NCI-H2171 (cell line): ENCODE measurements at places on chromosomes 1 and 21.

DNA sequence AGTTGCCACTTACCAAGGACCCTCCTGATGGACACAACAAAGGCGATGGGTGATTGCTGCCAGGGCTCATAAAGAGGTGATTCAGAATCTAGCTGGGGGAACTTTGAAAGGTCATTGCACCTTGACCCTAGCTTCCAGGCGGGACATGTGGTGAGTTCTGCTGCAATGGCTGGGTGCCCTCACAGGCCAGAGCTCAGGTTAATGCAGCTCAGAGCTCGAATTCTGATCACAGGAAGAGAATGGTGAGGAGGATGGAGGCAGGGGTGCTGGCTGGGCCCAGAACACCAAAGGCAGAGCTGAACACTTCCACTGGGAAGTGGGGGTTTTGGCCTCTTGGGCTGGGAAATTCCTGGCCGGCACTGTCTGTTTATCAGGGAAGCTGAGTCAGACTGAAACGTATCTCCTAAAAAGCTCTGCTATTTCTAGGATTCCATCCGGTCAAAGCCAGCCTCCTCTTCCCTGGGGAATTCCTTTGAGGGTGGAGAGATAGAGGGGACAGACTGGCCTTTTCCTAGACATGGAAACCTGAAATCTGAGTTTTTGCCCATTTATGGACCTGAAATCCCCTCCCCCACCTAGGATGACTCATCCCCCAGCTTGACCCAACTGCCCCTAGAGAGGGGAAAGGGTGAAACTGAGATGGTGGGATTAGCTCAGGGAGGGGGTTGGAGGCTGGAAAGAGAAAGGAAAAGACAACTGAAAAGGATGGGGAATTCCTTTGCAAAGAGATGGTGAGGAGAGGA is 27.2 kb downstream of the NUAK2 start:
- DNase-seq: no peak

- DNase-seq: peak; percentile 8
Observed at GRCh38 chr1:63073309-63074306, 248.8 kb upstream of the FOXD3 start.

DNA sequence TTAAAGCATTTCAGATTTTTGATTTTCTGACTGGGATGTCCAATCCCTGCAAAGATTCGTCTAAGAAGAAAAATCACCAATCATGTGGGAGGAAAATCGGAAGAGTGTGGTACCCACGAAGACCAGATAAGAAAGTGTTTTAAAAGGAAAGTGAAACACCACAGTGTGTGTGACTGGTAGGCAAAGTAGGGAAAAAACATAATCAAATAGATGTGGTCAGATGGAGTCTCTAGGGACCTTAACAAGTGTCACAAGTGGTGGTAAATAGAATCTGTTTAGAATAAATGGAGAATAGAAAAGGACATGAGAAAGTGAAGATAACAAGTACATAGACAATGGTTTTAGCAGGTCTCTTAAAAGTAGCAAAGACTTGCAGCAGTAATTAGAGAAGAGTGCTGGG is 154.6 kb downstream of the SLC30A10 start:
- no peak for DNase-seq

DNA sequence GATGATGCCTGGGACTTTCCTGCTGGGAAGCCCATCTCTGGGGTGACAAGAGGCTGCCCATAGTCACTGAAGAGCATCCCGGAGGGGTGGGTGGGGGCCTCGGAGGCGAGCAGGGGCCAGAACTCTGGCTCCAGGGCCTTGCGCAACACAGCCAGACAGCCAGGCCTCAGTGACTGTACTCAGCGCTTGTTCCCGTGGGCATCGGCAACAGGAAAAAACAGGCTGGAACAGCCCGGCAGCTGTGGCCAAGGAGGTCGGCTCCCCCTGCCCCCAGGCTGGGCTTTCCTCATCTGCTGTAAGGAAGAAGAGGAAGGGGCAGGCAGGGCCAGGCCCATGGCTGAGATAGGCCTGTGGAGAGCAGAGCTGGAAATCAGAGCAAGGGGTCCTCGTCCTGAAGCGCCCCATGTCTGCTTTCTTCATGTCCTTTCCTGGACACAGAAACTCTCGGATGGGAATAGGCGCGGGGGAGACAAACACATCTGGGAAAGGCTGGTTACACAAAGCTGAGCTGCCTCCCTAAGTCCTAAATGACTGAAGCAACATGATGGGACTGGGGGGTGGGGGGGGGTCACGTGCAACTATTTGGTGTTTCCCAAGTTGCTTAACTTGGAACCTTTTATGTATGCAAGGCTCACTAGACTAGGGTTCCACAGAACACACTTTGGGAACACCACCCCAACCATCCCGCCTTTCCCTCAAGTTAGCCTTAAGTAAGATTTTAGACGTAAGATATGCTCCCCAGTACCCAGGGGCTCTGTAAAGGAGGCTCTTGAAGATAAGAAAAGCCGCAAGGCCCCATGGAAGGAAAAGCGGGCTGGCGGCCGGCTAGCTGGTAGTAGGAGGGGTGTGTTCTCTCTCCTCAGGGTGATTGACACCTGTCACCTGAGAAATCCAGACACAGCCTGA is 30.7 kb downstream of the HSPG2 start:
- DNase-seq: no peak

DNA sequence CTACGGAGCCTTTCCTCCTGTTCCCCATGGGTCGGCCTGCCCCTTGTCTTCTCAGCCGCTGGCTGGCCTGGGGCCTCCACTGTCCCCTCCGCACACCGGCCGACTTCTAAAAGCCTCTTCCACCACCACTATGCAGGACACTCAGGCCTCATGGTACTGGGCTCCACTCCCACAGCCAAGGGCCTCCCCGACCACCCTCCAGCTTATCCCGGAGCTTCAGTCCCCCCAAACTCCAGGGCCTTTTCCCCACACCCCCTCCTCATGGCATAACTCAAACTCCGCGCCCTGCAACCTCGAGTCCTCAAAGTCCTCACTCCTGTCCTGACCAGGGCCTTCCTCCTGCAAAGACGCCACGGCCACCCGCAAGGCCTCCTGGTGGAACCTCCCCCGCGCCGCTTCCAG is 2.0 kb downstream of the LRRC41 start:
- DNase-seq: no peak

DNA sequence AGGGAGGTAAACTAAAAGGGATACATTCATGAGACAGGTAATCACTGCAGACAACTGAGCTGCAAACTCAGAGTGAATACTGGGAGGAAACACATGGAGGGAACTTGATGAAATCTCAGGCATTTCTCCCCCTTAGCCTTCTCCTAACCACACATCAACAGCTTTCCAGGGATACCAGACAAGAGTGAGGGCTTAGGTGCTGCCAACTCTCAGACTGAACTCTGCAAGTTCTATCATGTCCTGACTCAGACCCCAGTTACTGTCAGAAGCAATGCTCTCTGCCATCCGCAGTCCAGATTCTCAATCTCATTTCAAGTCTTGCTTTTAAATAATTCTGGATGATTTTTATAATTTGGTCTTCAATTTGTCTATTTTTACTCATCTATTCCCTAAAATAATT is 267.3 kb downstream of the LTN1 start:
- DNase-seq: no peak

GRCh38 chr1:40058453-40059337 is 18.2 kb downstream of the CAP1 start:
- DNase-seq: peak; percentile 15

- no peak for DNase-seq
Observed at GRCh38 chr21:44533891-44534627, 5.9 kb downstream of the KRTAP10-1 start.

DNA sequence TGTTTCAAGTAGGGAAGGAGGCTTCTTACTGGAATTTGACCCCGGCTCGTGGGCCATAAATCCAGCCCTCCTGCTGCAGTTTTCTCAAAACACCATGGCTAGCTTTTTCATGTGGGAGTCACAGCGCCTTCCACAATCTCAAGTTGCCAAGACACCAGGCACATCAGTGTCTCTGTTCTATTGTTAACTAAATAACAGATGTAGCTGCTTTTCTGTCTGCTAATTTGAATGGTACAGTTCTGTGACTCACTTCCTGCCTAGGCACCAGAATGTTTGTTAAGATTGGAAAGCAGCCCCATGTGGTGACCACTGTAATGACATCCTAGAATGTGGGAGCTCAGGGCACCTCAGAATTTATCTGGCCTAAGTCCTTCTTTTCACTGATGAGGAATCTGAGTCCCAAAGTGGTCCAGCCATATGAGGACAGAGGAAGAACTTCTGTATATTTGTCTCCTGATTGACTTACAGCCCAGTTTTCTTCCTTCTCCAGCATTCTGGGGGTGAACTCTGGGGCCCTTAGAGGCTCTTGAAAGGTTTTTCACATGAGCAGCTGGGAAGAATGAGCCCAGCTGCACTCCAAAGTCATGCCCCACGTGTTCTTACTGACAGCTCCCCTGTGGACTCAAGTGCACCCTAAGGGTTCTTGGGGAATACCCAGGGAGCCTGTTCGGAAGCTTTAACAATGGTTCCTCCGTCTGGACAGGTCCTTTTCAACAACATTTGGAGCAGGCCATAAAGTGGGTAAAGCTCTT is 27.5 kb downstream of the TRIM45 start:
- DNase-seq: no peak

GRCh38 chr1:98398092-98398491 is 263.4 kb upstream of the SNX7 start:
- DNase-seq: no peak

DNA sequence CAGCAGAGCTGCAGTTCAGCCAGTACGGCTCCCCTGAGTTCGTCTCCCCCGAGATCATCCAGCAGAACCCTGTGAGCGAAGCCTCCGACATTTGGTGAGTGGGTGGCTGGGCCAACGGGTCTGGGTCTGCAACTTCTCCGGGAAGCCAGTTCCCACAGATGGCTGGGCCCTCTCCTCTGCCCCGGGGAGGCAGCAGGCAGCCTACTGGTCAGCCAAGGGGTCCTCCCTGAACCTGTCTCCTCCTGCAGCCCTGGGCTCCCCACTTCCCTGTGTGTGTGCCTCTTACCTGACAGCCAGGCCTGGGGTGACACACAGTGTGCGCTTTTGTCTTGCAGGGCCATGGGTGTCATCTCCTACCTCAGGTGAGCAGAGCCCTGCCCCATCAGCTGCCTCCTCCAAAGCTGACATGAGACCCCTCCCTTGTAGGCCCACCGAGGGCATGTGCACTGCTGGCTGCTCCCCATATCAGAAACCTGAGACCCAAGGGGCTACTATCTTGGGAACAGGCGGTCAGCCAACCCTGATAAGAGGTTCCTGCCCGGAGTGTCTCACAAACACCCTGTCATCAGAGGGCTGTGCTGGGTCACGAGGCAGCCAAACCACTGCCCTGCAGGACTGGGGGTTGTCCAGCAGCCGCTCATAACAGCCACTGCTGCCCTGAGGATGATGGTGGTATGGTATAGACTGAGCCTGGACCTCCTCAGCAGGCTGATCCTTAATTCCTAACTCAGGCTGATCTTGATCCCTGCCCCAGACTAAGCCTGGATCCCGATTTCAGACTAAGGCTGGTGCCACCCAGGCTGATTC is 37.6 kb downstream of the TRIM11 start:
- DNase-seq: no peak

- no peak for DNase-seq
Observed at GRCh38 chr21:25373126-25374082, 233.9 kb downstream of the MRPL39 start.

- peak; percentile 63 for DNase-seq
Observed at GRCh38 chr1:147640553-147641165, 29.7 kb downstream of the ACP6 start.

DNA sequence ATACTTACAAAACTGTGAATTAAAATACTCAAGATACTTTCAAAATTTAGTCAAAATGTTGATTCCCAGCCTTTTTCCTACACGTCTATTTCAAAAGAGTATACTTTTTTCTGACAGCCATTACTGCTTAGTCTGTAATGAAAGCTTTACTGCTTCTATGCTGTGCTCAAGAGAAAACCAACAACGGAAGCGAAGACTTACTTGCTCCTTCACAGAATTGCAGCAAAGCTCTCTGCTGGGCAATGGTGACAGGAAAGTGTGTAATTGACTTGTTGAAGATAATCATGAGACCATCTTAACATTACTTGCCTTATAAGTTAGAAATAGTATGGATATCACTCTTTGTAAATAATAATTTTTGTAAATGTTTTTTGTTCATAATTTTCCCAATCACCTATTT is 1.7 kb upstream of the DYNLT5 start:
- DNase-seq: no peak

- DNase-seq: no peak
Observed at GRCh38 chr1:111441573-111442192, 7.4 kb downstream of the WDR77 start.

DNA sequence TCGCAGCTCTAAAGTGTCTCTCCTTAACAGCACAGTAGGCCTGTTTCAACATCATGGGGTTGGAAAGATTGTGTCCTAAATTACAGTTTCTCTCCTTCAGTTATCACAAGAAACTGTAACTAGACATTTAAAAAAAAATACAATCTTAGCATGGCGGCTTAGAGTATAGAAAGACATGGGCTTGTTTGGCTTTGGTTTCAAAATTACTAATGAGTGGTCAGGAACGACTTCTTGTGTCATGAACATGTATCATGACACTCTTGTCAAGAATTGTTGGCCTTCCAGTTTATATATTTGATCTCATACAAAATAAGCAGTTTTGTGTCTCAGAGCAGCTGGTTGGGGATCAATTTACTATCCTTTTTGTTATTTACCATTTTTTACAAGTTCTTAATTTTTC is 2.1 kb downstream of the GJA8 start:
- DNase-seq: no peak

GRCh38 chr1:56061824-56062223 is 517.5 kb downstream of the PLPP3 start:
- no peak for DNase-seq

DNA sequence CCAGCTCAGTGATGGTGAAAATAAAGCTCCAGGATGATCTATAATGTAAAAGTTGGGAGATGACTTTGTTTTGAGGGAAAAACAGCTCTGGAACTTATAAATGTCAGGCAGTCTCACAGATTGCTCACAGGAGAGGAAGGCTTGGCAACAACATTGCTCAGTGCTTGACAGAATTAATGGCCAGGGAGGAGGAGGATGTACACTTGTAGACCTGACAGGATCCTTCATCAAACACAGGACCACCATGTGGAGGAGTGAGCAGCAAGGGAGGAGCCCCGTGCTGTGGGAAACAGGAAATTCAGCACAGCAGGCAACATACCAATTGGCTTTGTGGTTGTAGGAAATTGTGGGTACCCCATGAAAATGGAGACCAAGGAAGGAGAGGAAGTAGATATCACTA is 291.8 kb upstream of the CAMK1G start:
- no peak for DNase-seq

- DNase-seq: no peak
Observed at GRCh38 chr1:226993814-226994585, 53.9 kb downstream of the COQ8A start.

DNA sequence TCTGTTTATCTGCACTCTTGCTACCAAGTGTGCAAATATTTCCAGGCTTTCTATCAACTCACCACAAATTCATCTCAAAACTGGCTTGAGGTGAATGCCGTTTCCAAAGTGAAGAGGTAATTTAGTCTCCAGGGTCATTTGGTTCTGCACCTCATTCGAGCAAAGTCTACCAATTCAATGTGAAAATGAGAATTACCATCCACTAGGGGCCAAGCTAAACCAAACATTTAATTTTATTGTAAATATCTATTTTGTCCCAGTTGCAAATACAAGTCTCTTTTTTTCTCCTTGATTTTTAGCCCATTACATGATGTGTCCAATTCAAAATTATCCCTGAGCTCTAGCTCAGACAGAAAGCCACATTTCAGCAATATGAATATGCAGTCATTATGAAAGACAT is 152.3 kb upstream of the PTBP2 start:
- no peak for DNase-seq

- no peak for DNase-seq
Observed at GRCh38 chr1:228076796-228077430, 5.6 kb upstream of the ARF1 start.

GRCh38 chr1:175841738-175842187 is 98.4 kb upstream of the TNR start:
- peak; percentile 88 for DNase-seq
